ENCODE measurements at places on chromosomes 16 and 17. TPM values are rescaled to one million over a fixed set of nuclear protein-coding genes. Genes with fewer than 3 reads are reported as not detected.

Gene UBFD1
- total RNA-seq, result 62.8 TPM

Gene ZMYND15
- not detected for total RNA-seq

Gene SLC16A11
- total RNA-seq, result not detected

Gene FOXN1
- total RNA-seq, result not detected

Gene MYLK3
- total RNA-seq, result 0.97 TPM

Gene ZNF624
- total RNA-seq, result 5.8 TPM

Gene PPP1R1B
- total RNA-seq, result not detected

Gene CMTM4
- total RNA-seq, result 1.3 TPM

Gene SREBF1
- 213 TPM for total RNA-seq

Gene BOLA2B
- 179 TPM for total RNA-seq

Gene IL21R
- 47.0 TPM for total RNA-seq

Gene LGALS9
- 4.2 TPM for total RNA-seq

Gene TP53TG3D
- total RNA-seq, result not detected

Gene RAPGEFL1
- total RNA-seq, result 5.8 TPM

Gene SYCE1L
- 9.3 TPM for total RNA-seq

Gene ARL5C
- 0.68 TPM for total RNA-seq

Gene MPP2
- 0.63 TPM for total RNA-seq

Gene FUS
- 953 TPM for total RNA-seq

Gene UTS2R
- total RNA-seq, result 34.9 TPM

Data from OCI-LY7 (cell line).